ENCODE measurements at places on chromosomes 1 and 21.
A peak's percentile ranks its signal among the peaks of the same experiment; 100 is the strongest.

DNA sequence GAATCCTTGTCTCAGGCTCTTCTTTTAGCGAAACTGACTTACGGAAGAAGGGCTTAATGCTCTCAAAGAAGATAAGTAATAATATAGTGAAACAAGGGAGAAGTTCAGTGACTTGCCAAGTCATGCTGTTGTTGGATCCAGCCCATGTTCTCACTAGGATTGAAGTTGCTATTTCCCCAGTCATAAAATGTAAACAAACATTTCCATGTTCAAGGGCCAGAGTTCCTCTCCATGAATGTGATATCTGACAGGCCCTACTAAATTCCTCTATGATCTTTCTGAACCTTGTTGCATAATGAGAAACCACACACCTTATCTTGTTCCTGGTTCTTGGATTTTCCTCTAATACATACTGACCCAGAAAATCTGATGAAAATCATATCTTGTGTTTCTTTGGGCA is 876.5 kb upstream of the B3GALT2 start:
- no peak for DNase-seq

GRCh38 chr1:22325531-22326371 is 125.9 kb upstream of the ZBTB40 start:
- DNase-seq: no peak

GRCh38 chr1:17162941-17163340 is 42.0 kb upstream of the PADI1 start:
- DNase-seq: no peak

GRCh38 chr1:108639899-108640560 is 20.9 kb downstream of the HENMT1 start:
- peak; percentile 62 for DNase-seq

- no peak for DNase-seq
Measured at GRCh38 chr1:231526536-231526935, 1.9 kb upstream of the TSNAX start.

GRCh38 chr1:192002063-192002462 is 156.2 kb upstream of the RGS18 start:
- DNase-seq: no peak

GRCh38 chr1:156097499-156098178 is 15.4 kb upstream of the MEX3A start:
- DNase-seq: peak; percentile 74

DNA sequence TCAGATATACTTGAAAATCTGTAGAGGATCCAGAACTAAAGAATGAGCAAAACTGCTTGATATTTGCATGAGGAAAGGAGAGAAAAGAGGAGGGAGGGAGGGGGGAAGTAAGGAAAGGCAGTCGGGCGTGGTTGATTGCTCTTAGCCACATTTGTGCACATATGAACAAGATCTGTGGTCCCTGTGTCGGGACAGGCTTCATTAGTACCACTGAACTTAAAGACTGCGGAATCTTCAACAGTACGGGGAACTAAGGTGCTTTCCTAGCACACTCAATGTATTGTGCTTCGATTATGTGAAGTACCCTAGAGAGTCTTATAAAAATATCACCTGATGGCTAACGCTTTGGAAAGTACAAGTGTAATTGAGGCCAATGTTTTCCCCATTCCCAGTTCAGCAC is 59.9 kb downstream of the ZBTB18 start:
- DNase-seq: no peak

DNA sequence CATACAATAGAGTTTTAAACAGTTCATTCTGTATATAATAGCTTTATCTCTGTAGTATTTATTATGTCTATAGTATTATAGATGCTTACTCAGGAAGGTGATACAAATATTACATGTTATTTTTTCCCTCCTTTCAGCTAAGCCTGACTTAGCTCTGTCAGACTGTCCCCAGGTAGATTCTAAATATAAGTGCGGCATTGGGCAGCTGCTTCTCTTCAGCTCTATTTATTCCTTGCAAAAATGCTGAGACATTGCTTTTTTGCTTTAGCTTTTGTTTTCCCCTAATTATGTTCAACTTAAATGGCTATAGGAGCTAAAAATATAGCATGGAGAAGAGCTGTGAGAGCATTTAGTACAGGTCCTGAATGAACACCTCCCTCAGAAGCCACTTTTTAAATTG is 203.2 kb upstream of the BEND5 start:
- DNase-seq: no peak

DNA sequence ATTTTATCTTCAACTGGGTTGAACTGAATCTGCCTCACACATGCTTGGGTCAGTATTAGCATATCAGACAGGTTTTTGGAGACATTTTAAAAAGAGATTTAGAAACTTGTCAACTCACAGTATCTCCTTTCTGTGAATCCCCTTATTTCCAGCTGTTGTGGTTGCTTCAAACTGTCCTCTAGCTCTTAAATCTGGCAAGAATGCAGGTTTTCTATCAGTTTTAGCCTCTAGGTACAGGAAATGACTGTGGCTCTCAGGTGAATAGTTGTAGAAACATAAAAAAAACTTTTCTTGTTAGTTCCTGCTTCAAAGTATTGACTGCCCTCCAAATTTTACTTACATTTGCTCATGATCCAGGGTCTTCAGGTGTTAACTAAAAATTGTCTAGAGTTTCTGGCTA is 495.7 kb upstream of the TMPRSS15 start:
- DNase-seq: no peak

DNA sequence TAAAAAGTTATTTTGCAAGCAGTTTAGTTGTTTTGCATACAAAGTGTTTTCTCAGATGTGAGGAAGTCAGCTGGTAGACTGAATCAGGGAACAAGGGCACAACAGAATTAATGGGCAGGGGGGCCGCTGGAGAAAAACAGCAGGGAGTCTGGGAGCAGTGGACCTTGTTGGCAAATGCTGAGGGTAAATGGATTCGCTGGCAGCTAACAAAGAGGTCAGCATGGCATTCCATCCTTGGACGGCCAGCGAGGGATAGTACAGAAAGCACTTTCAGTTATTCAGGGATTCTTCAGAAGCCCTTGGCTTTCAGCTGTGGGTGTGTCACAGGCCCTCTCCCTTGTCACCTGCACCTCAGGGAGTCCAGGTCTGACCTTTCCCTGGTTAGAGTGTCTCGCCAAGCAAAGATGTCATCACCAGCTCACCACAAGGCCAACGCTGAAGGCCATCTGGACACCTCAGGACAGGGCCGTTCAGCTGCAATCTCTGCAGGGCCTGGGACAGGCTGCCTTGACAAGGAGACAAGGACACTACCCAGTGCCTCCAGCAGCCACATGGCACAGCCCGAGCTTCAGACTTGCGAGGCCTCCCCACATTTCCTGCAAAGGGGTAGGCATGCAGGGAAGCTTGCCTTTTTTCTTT is 90.4 kb downstream of the KCNN3 start:
- no peak for DNase-seq

- no peak for DNase-seq
Measured at GRCh38 chr1:34361781-34362357, 185.2 kb downstream of the C1orf94 start.

GRCh38 chr1:110170766-110171733 is 20.8 kb downstream of the SLC6A17 start:
- DNase-seq: no peak

Data from stimulated activated CD8-positive, alpha-beta memory T cell treated with anti-CD3 and anti-CD28 coated beads, Interleukin-4, amount 100 ng/mL, for 48 hours (primary cell).